ENCODE measurements at places on chromosomes 6 and 20. TPM values are rescaled to one million over a fixed set of nuclear protein-coding genes. Genes with fewer than 3 reads are reported as not detected.

DNA sequence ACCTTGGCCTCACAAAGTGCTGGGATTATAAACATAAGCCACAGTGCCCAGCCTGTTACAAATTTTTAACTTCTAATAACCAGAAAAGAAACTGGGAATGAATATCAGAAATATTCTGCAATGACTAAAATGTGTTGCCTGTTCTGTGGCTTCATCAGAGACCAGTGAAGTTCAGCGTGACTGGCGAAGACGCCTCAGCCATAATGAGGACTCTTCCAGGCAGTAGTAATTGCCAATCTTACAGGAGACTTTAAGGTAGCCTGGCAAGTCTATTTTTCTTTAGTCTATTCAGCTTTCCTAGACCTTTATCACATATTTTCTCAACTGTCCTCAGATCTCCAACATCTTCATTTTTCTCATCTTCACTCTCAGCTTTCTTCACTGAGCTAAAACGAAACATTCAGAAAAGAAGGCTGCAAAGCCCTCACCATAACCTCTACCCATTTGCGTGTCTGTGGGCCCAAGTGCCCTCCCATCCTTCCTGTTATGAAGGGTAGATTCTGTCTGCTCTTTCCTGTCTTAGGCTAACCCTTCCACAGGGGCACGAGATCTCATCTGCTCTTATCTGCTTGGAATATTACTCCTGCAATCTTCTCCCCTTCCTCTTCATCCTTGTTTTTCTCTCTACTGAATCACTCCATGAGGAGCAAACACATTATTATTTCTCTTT lies 42.0 kb upstream of the OLIG3 start:
- no peak for DNase-seq

Gene UBE2C
- total RNA-seq, result 205 TPM

Gene TP53INP2
- total RNA-seq, result 7.1 TPM

DNA sequence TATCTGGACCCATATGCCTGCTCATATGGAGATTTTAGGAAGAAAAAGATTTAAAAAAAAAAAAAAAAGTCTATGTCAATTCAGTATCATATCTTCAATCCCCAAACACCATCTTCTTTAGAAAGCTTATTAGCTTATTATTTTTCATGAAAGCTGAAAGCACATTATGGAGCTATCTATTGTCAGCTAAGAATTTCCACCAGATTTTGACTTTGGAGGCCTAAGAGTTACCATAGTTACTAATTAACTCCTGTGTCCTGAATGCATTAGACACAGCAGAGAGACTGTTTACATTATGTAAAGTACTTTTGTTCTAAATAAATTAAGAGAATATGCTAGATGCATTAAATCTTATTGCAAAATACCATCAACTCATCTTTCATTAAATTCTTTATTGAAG lies 255.5 kb upstream of the NRSN1 start:
- DNase-seq, result no peak

DNA sequence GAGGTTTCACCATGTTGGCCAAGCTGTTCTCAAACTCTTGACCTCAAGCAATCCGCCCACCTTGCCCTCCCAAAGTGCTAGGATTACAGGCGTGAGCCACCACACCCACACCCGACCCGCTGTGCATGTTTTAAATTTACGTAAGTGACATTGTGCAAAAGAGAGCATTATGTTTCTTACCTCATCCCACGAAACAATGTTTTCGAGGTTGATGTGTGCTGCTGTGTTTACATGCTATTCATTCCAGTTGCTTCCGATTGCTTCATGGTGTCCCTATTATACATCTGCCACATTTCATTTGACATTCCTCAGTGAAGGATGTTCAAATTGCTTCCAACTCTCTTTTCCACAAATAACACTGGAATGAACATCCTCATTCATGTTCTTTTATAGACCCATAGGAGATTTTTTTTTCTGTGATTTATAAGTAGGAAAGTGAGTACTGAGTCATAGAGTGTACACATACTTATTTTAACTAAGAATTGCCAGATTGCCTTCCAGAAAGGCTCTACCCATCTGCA lies 403.9 kb upstream of the JARID2 start:
- DNase-seq, result no peak

DNA sequence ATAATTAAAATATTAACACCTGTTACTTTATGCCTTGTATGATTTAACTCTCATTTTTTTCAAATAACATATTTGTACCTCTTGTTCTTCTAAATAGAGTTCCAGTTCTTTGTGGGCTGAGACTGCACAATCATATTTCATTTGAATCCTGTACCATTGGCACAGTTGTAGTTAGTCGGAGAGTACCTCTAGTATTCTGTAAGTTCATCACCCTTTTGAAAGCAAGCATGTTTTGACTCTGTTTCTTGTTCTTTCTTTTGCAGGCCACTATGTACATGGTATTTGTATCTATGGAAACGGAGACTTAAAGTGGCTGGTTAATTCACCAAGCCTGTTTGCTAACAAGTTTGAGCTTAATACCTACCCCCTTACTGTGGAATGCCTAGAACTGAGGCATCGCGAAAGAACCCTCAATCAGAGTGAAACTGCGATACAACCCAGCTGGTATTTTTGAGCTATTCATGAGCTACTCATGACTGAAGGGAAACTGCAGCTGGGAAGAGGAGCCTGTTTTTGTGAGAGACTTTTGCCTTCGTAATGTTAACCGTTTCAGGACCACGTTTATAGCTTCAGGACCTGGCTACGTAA lies 68.2 kb downstream of the C6orf52 start:
- no peak for DNase-seq

Data from HCT116 (cell line).